ENCODE measurements at places on chromosomes 2 and 18. TPM values are rescaled to one million over a fixed set of nuclear protein-coding genes. Genes with fewer than 3 reads are reported as not detected.

Gene NCKAP5
- not detected for polyA plus RNA-seq

Gene KCNF1
- not detected for polyA plus RNA-seq

Gene PLGLB2
- 0.14 TPM for polyA plus RNA-seq

Gene PTPRM
- 6.7 TPM for polyA plus RNA-seq

Gene SULT1C4
- polyA plus RNA-seq, result not detected

Gene MYL12B
- polyA plus RNA-seq, result 1,169 TPM

Gene CCDC121
- 0.79 TPM for polyA plus RNA-seq

Gene ERFE
- not detected for polyA plus RNA-seq

Gene FAHD2B
- polyA plus RNA-seq, result 13.3 TPM
